ENCODE measurements at places on chromosomes 3 and 15. TPM values are rescaled to one million over a fixed set of nuclear protein-coding genes. Genes with fewer than 3 reads are reported as not detected.

- H3K27me3 ChIP-seq: no peaks in the 10 kb centered on the region
- no peaks in the 10 kb centered on the region for H3K36me3 ChIP-seq
- DNase-seq: no peak
- H3K4me1 ChIP-seq: peaks cover 6% of the 10 kb centered on the region
Measured at GRCh38 chr3:132231633-132232032, 85.6 kb upstream of the ACP3 start.

DNA sequence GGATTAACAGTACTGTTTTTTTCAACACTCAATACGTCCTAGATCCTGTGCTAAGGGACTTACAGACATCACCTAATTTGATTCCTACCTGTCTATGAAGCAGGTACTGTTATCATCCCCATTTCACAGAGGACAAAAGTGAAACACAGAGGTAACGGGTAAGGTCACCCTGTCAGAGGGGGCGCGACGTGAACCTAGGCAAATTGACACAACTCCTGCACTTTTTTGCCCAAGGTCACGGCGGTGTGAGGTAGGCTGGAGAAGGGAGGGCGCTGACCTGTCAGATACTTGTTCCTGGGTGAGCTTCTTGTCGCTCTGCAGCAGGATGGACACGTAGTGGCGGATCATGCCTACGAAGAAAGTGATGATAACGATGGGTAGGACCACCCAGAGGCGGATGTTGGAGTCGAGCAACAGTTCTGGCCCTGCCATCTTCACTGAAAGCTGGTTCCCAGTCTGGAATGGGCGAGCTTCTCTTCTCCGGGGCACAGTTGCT, 363 bp downstream of the EMC3 start:
- H3K4me1 ChIP-seq: peaks cover 4% of the 10 kb centered on the region
- no peak for DNase-seq
- peaks cover 11% of the 10 kb centered on the region for H3K36me3 ChIP-seq
- H3K4me3 ChIP-seq: peak overlapping the region; percentile 92

TGM5 gene
- not detected for total RNA-seq

SCN11A gene
- 0.10 TPM for total RNA-seq

CHRNA5 gene
- 29.3 TPM for total RNA-seq

PARP9 gene
- total RNA-seq: 3.4 TPM

Data from H1 (cell line).